HEK293T (cell line): ENCODE measurements at places on chromosomes 1 and 21.

- DNase-seq: peak; percentile 88
Measured at GRCh38 chr21:41766883-41767605, at the start of gene RIPK4. TSS of gene RIPK4 (minus strand) at chr21:41767052. CDS start at chr21:41767041, 11 bp downstream.

- DNase-seq: no peak
Measured at GRCh38 chr1:154923695-154924094, 12.8 kb downstream of the PMVK start.

DNA sequence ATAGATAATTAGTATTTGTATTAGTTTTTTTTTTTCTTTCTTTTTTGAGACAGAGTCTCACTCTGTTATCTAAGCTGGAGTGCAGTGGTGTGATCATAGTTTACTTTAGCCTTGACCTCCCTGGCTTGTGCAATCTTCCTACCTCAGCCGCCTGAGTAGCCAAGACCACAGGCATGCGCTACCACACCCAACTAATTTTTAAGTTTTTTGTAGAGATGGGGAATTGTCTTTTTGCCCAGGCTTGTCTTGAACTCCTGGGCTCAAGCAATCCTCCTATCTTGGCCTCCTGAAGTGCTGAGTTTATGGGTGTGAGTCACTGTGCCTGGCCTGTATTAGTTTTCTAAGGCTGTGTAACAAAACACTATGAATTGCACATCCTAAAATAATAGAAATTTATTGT lies 58.3 kb downstream of the MSH4 start:
- no peak for DNase-seq

- no peak for DNase-seq
Measured at GRCh38 chr1:8352886-8353785, 35.2 kb downstream of the SLC45A1 start.

- peak; percentile 27 for DNase-seq
Measured at GRCh38 chr1:214124281-214124805, 136.6 kb downstream of the PROX1 start.

- DNase-seq: no peak
Measured at GRCh38 chr1:239184561-239185244, 201.7 kb upstream of the CHRM3 start.

DNA sequence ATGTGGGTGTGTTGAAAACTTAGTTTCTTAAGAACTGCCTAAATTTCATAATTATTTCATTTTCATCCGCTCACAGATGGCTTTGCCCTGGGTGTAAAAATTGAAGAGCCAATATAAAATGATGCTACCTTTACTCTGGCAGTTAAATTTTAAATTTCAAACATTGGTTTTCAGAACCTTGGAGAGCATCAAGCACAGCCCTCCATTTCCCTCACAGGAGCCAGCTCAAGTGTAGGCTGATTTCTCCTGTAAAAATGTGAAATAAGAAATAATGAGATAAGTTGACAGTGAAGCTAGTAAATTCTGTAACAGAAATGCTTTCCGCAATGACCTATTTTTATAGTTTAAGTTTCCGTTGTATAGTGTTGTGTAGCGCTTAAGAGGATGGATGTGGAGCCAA lies 53.9 kb upstream of the AKT3 start:
- no peak for DNase-seq

DNA sequence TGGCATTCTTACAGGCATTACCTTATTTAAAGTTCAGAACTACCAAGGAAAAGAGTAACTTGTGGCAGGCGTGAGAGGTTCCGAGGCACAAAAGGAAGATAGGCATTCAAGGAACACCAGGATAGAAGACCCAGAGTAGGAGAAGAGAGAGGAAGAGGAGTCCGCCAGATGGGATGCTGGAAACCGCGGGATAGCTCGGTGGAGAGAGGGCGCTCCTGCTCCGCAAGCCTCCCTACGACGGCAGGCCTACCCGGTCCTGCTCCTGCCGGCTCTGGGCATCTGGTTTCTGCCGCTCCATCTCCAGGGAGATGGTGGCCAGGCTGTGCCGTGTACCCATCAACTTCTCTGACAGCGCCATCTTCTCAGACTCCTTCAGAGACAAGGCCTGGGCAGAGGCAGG lies 5.4 kb upstream of the NBPF1 start:
- no peak for DNase-seq

- no peak for DNase-seq
Measured at GRCh38 chr1:107544285-107544684, 403.4 kb downstream of the NTNG1 start.

DNA sequence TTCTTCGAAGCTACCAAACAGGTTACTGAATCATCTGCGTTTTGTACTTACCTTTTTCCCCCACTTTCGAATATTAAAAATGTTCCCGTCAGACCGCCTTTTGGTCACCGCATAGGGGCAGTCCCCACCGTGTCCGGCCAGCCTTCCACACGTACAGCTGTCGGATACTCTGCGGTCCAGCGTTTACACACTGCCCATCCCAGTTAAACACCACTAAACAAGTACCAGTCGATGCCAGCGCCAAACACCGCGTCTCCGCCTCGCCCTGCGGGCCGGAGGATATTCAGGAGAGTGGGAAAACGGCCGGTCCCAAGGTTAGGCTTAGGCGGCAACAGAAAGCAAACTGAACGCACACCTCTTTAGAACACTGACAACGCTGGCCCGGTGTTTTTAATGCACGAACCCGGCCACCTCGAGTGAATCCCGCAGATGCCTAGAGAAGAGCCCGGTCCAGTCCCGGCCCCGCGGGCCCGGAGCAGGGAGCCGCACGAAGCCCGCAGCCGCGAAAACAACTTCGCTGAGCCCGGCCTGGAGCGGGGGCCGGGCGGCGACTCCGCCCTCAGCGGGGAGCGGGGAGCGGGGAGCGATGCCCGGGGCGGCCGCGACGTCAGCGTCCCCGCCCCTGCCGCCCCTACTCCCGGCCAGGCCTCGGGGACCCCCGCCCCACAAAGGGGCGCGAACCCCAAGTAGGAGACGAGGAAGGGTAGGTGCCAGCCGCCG lies 730 bp upstream of the PHF13 start:
- peak; percentile 63 for DNase-seq

- no peak for DNase-seq
Measured at GRCh38 chr1:25727088-25727487, 72.9 kb upstream of the SELENON start.

GRCh38 chr1:36612881-36613280 lies 130.2 kb upstream of the CSF3R start:
- no peak for DNase-seq

GRCh38 chr1:106458866-106459265 lies 597.6 kb upstream of the PRMT6 start:
- DNase-seq: no peak

DNA sequence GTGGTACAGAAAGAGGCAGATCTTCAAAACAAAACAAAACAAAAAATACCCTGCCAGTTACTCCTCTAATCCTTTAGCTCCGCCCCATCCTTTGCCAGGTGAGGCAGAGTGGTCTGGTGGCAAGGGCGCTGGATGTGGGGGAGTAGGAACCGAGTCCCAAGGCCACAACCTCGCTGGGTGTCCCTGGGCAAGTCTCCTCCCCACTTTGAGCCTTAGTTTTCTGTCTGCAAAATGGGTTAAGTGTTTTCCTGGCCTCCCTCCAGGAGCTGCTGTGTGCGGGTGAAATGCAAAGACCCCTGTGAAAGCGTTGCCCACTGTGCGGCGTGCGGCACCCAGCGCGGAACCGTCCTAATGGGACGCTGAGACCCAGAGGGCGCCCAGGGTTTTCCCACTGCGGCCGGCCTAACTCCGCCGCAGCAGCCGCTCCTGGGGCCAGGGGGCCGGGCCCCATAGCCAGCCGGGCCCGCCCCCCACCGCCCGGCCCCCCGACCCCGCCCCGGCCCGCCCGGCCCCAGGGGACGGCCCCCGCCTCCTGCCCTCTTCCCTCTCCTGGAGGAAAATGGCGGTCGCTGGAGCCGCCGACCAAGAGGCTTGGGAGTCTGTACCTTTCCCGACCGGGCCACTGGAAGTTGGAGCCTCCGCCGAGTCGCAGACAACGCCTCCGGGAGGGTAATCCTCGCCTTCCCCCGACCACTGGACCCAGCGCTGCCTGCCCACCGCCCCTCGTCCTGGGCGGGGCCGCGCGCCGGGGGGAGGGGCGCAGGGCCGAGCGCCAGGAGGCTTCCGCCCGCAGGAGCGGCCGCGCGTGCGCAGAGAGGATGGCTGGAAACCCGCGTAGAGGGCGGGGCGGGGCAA lies at the start of the genes ERMAP and SVBP:
Gene ERMAP, plus strand, starts transcription at position 538 of the 855 bp plus-strand sequence. CDS start 13,327 bp downstream, outside the sequence.
Gene SVBP, minus strand, starts transcription at position 813 of the 855 bp plus-strand sequence. CDS start 853 bp downstream, outside the sequence.
- peak; percentile 98 for DNase-seq

DNA sequence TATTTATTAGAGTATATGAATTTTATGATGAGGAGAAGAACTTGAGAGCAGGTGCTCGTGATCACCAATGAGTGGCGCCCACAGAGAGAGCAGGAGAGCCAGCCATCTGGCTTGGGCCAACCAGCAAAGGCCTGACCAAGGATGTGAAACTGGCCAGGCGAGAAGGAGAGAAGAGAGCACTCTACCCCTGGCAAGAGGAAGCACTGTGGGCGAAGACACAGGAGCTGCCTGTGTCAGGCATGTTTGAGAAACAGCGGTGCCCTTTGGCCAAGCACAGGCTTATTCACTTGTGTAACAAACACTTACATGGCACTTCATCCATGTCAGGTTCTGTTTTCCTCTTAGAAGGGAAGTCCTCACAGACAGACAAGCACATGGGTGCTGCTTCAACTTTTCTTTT lies 4.2 kb upstream of the SIPA1L2 start:
- DNase-seq: no peak

DNA sequence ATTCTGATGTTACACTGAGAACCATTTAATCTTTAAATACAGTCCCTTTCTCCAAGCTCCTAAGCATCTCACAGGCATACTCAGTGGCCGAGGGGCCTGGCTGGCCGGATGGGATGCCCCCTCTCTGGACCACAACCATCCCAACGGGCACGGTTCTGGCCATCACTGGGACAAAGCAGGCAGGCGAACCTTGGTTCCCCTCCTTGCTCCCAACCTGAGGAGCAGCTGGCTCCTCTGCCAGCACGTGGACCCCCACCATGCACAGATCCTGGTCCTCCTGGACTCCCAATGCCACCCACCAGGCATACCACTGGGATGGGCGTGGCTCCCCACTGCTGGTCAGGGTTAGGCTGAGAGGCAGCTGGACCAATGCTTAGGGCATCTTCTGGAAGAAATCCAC lies 19.8 kb upstream of the PRDM16 start:
- no peak for DNase-seq

- no peak for DNase-seq
Measured at GRCh38 chr1:35656148-35656862, 15.0 kb upstream of the PSMB2 start.

- no peak for DNase-seq
Measured at GRCh38 chr1:183144752-183145151, 41.3 kb upstream of the LAMC2 start.

GRCh38 chr1:175278734-175279116 lies 86.1 kb upstream of the KIAA0040 start:
- DNase-seq: peak; percentile 12

GRCh38 chr1:114979278-114979891 lies 50.2 kb upstream of the TSHB start:
- DNase-seq: peak; percentile 48

DNA sequence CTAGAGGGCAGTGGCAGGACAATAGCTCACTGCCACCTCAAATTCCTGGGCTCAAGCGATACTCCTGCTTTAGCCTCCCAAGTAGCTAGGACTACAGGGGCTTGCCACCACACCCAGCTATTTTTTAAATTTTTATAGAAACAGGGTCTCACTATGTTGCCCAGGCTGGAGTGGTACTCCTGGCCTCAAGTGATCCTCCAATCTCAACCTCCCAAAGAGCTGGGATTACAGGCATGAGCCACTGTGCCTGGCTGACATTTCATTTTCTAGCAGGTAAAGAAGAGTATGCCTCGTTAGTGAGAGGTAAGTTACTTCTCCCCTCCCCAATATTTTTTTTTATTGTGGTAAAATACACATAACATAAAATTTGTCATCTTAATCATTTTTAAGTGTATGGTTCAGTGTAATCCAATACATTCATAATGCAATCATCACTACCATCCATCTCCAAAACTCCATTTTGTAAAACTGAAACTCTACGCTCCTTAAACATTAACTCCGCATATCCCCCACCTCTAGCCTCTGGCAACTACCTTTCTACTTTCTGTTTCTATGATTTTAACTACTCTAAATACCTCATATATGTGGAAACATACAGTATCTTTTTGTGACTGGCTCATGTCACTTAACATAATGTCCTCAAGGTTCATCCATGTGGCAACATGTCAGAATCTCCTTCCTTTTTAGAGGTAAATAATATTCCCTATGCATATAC lies 22.4 kb downstream of the ZZZ3 start:
- no peak for DNase-seq

GRCh38 chr1:9455487-9456234 lies 83.6 kb upstream of the SLC25A33 start:
- peak; percentile 77 for DNase-seq

- DNase-seq: peak; percentile 10
Measured at GRCh38 chr21:19853709-19854575, 1144.3 kb upstream of the NCAM2 start.

- DNase-seq: no peak
Measured at GRCh38 chr1:209672705-209673630, 2.2 kb upstream of the G0S2 start.

- no peak for DNase-seq
Measured at GRCh38 chr1:245313576-245313975, 158.8 kb downstream of the KIF26B start.

DNA sequence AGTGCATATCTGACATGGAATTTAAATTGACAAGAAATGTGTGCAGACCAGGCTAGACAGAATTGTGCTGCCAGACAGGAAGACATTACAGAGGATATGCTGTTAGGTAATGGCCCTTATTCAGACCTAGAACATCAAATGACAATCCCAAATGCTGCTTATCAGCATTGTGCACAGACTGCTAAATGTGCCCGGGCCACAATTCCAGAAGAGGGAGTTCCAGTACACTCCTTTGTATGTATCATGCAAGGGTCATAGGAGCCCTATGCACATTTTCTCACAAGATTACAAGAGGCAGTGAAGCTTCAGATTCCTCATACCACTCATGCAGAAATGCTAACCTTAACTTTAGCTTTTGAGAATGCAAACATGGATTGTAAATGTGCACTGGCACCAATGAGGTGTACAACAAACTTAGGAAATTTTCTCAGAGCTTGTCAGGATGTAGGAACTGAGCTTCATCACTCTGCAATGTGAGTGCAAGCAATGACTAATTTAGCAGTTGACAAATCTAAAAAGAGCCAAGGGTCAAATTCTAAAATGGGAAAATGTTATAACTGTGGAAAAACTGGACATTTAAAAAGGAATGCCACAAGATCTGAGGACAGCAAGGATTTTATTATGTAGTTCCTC lies 273.5 kb downstream of the COL11A1 start:
- DNase-seq: no peak

GRCh38 chr1:160260406-160261382 lies 1.7 kb downstream of the DCAF8 start:
- peak; percentile 70 for DNase-seq

DNA sequence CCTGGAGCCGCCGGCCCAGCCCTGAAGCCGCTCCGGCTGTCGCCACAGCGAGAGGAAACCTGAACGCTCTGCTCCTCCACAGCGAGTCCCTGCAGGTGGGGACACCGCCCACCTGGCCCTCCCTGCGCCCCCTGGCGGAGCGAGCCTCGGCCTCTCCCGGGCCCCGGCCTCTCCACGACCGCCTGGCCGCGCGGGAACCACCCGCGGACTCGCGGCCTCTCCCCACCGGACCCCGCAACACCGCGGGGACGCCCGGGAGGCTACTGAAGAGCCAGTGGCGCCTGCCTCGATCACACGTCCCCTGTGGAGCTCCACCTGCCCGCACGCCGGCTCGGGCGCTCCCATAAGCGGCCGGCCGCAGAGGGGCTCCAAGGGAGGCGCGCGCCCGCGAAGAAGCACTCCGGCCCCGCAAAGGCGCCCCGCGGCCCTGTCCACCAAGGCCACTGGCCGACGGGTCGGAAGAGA lies 109.6 kb downstream of the KCNN3 start:
- DNase-seq: peak; percentile 80
